ENCODE measurements at places on chromosomes 5 and 9. TPM values are rescaled to one million over a fixed set of nuclear protein-coding genes. Genes with fewer than 3 reads are reported as not detected.
A peak's percentile ranks its signal among the peaks of the same experiment; 100 is the strongest.

- H3K4me1 ChIP-seq: no peaks in the 10 kb centered on the region
- H3K36me3 ChIP-seq: no peaks in the 10 kb centered on the region
- no peak for DNase-seq
- H3K27me3 ChIP-seq: no peaks in the 10 kb centered on the region
Measured at GRCh38 chr5:83577036-83577636, 105.6 kb downstream of the VCAN start.

DNA sequence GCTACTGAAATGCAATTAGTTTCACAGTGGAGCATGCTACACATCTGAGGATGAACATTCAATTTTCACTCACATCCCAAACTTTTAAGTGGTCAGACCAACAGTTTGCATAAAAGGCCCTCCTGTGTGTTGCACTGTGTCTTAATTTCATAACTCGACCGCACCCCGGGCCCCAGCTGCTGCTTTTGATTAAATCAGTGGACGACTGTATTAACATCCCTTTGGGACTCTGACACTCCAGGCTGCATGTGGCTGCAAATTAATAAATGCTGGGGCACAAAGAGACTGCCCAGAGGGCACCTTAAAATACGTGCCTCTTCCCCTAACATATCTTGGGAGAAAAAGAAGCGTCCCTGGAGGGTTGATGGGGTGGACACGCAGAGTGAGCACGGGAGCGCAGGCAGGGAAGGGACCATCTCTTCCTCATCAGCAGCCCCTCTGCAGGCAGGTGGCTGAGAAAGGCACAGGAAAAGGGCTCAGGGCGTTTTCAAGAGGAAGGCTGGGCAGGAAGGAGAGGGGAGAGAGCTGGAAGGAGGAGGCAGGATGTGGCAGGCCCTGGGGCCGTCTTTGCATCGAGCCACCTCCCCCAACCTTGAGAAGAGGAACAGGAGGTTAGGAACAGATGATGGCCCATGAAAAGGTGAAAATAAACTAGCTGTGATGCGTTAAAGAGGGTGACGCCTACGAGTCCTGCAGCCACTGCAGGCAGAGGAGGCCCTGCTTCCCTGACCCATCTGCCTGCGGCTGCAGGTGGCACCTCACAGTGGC, 18.6 kb downstream of the MED10 start:
- no peak overlapping the region for H3K27ac ChIP-seq
- H3K27me3 ChIP-seq: no peaks in the 10 kb centered on the region
- no peak for DNase-seq
- H3K36me3 ChIP-seq: no peaks in the 10 kb centered on the region

The OTULIN gene
- total RNA-seq: 42.2 TPM

The TAF11L10 gene
- not detected for total RNA-seq

GRCh38 chr9:17725399-17726010, 146.6 kb downstream of the SH3GL2 start:
- H3K4me1 ChIP-seq: no peaks in the 10 kb centered on the region
- no peaks in the 10 kb centered on the region for H3K27me3 ChIP-seq
- no peak for DNase-seq
- no peak overlapping the region for H3K27ac ChIP-seq

DNA sequence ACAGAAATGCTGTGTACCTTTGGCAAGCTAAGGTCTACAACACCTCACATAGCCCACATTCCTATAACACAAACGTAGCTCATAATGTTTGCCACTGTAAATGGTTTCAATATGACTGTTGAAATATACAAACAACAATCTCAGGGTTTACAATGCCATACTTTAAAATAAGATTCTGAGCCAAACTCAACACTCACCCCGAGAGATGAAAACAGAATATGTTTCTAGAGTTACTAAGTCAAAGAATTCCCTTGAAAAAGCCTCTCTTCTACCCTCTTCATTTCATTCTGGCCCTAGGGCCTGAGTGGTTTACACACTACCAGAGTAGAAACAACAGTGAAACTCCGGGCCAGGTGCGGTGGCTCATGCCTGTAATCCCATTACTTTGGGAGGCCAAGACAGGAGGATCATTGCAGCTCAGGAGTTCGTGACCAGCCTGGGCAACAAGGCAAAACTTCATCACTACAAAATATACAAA, 72.6 kb downstream of the MYO10 start:
- no peak for DNase-seq
- no peaks in the 10 kb centered on the region for H3K4me1 ChIP-seq
- no peaks in the 10 kb centered on the region for H3K36me3 ChIP-seq
- no peak overlapping the region for H3K4me3 ChIP-seq
- no peak overlapping the region for H3K27ac ChIP-seq
- no peaks in the 10 kb centered on the region for H3K27me3 ChIP-seq

The BTNL8 gene
- 127 TPM for total RNA-seq

- H3K27ac ChIP-seq: peak overlapping the region; percentile 71
- DNase-seq: peak; percentile 73
- no peak overlapping the region for H3K4me3 ChIP-seq
- no peaks in the 10 kb centered on the region for H3K4me1 ChIP-seq
- H3K27me3 ChIP-seq: no peaks in the 10 kb centered on the region
- no peaks in the 10 kb centered on the region for H3K36me3 ChIP-seq
Measured at GRCh38 chr5:179969110-179969509, 61.4 kb upstream of the TBC1D9B start.

DNA sequence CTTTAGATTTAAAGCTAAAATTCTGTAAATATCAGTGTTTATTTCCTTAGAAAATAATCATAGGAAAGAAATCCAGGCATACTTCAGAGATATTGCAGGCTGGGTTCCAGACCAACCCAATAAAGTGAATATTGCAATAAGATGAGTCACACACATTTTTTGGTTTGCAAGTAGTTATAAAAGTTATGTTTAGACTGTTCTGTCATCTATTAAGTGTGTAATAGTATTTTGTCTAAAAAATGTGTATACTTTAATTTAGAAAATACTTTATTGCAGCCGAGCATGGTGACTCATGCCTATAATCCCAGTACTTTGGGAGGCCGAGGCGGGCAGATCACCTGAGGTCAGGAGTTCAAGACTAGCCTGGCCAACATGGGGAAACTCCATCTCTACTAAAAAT, 6.9 kb upstream of the RIC1 start:
- H3K4me3 ChIP-seq: no peak overlapping the region
- no peaks in the 10 kb centered on the region for H3K36me3 ChIP-seq
- H3K27me3 ChIP-seq: no peaks in the 10 kb centered on the region
- H3K4me1 ChIP-seq: peaks cover 5% of the 10 kb centered on the region
- H3K27ac ChIP-seq: no peak overlapping the region
- DNase-seq: no peak

DNA sequence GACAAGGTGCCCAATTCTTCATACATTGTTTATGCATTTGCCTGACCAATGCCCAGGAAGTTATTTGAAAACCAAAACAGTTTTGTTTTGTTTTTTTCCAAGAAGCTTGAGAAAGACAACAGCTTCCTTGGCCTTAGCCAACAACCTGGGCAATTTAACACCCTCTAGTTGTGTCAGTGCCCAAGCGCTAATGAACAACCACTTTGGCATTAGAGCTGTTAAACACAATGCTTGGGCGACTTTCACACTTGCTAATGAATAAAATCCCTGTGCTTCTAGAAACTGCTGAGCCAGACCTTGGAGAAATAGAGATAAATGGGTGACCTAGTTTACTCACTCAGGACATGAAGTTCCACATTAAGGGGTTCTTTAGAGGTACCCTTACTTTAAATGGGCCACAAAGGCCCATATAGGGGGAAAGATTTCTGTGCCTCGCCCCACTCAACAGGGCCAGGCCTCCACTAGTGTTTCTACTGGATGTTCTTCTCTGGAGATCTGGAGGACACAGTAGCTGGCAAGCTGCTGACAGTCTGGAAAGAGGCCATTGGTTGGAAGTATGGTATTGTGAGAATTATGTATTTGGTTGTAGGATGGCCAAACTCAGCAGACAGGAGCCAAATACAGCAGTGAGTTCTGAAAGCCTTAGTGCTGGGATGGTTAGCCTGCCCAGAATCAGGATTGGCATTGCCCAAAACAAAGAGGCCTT, 179.8 kb downstream of the DOCK8 start:
- H3K36me3 ChIP-seq: peaks cover 9% of the 10 kb centered on the region
- no peak overlapping the region for H3K4me3 ChIP-seq
- H3K4me1 ChIP-seq: no peaks in the 10 kb centered on the region
- H3K27me3 ChIP-seq: no peaks in the 10 kb centered on the region
- no peak for DNase-seq

DNA sequence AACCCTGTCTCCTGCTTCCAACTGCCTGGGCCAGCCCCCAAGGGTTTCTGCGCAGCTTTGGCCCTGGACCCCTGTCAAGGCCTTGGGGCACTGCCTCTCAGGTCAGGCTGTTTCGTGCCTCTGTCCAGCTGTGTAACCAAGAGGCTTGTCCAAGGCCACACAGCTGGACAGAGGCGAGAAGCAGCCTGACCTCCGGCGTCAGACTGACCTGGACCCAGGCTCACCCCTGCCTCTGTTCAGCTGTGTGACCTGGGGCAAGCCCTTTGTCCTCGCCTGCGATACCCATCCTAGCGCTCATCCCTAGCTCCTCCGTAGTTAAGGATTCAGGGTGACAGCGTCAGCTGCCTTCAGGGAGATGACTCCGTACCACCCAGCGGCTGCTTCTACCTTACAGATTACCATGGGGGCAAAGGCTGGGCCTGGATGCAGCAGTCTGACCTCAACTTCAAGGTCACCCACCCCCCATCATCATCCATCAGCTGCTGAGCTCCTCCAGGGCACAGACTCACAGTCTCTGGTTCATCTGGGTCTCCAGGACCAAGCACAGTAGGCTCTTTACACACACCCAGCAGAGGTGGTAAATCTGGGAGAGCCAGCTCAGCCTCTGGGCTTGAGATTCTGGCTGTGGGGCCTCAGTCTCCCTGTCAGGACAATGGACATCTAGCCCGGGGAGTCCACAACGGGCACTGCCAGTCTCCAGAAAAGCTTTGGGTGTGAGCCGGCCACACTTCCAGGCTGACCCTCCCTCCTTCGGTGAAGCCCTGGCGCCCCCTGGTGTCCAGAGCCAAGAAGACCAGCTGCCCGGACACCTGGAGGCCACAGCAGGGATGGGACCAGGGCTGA, 7.9 kb downstream of the AK1 start:
- no peaks in the 10 kb centered on the region for H3K36me3 ChIP-seq
- no peak overlapping the region for H3K4me3 ChIP-seq
- peaks cover 5% of the 10 kb centered on the region for H3K4me1 ChIP-seq

- H3K4me1 ChIP-seq: peaks cover 17% of the 10 kb centered on the region
- H3K4me3 ChIP-seq: peak overlapping the region; percentile 15
- no peak for DNase-seq
- peaks cover 13% of the 10 kb centered on the region for H3K27me3 ChIP-seq
- no peaks in the 10 kb centered on the region for H3K36me3 ChIP-seq
- H3K27ac ChIP-seq: peak overlapping the region; percentile 68
Measured at GRCh38 chr9:130268521-130269211, 3.1 kb downstream of the HMCN2 start.
